ENCODE measurements at places on chromosomes 1 and 21.

DNA sequence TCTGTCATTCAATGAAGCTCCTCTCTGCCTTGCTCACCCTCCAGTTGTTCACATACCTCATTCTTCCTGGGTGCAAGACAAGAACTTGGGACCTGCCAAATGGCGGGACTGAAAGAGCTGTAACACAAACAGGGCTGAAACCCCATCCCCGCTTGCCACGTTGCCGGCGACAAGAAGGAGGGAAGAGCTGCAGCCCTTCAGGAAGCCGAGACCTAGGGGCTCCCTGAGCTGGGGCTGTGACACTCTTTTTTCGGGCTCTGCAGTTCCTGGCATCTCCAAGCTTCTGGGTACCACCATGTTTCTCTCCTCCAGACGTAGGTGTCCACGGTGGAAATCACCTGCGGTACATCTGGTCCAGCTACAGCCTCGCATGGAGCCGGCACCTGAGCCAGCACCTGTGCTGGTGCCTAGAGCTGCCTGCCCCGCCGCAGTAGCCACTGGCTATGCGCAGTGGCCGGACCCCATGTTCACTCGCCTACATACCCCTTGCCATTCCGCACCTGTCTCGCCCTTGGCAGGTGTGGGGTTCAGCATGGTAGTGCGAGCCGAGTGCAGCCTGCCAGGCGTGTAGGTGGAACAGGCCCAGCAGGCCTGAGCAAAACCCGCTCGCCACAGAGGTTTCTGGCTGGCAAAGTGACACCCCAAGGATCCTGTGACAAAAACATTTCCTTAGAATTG lies 367.0 kb upstream of the NEGR1 start:
- no peak for DNase-seq

DNA sequence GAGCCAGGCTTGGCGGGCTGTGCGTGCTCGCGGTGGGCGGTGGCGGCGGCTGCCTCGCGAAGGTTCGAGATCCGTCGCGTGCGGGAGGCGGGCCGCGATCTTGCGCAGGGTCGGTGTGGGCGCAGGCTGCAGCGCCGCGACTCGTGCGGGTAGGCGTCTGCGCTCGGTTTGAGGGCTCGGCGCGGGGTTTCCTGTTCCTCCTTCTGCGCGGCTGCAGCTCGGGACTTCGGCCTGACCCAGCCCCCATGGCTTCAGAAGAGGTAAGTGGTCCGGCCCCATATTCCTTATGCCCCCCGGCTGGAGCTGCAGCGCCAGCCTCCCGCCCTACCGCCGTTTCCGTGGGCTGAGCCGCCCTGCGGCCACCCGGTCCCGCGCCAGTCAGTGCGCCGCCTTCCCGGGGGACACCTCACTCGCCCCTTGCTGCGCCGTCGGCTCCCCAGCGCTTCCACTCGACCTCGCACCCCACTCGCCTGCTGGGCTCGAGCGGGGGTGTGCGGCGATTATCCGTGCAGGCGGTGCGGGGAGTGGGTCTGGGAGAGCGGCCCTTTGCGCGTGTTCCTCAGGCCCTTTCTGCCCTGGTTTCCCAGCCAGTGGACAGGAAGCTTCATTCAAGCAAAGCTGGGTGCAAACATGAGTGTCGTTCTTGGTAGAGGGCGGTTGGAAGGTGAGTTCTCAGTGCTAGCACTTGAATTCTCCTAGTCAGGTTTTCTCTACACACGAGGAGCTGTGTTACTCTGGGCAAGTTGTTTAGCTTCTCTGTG lies at the start of gene CACYBP:
Gene CACYBP (plus strand): TSS at position 12 of the 761 bp plus-strand sequence. CDS start 234 bp downstream, at position 246.
- no peak for DNase-seq

GRCh38 chr1:243315455-243315854 lies 59.6 kb downstream of the SDCCAG8 start:
- no peak for DNase-seq

- no peak for DNase-seq
Measured at GRCh38 chr1:69833536-69833935, 265.8 kb downstream of the LRRC7 start.

DNA sequence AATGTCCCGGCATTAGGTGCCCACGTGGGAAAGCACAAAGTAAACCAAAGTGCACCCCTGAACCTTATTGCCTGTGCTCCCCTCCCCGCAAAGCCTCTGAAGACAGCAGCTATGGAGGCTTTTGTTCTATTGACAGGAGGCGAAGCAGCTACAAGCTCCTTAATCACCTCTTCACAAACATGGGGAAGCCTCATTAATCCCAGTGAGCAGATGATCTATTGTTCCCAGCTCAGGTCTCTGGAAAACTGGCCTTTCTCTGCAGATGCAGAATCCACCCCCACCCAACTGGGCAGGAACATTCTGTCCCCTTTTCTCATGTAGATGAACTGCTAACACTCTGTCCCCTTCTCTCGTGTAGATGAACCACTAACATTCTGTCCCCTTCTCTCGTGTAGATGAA lies 190.5 kb upstream of the CSF3R start:
- DNase-seq, result no peak

- DNase-seq, result no peak
Measured at GRCh38 chr1:67680486-67680885, 4.5 kb upstream of the GADD45A start.

- DNase-seq, result no peak
Measured at GRCh38 chr1:222165629-222166028, 382.3 kb downstream of the HHIPL2 start.

DNA sequence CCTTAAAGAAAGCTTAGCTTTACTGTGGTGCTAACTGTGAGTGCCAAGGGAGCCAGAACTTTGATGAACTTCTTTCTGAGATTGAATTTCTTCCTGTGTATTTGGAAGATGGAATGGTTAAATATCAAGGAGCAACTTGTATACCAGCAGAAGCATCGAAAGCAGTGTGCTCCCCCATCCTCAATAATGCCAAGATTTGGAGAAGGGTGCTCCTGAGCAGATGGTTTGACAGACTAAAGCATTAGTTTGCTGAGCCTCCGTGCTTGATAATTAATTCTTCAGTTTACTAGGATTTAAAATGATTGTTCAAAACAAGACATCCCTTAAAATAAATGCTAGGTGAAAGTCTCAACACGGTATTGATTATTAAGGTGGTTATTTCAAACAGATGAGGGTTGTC lies 42.4 kb upstream of the AKT3 start:
- no peak for DNase-seq

DNA sequence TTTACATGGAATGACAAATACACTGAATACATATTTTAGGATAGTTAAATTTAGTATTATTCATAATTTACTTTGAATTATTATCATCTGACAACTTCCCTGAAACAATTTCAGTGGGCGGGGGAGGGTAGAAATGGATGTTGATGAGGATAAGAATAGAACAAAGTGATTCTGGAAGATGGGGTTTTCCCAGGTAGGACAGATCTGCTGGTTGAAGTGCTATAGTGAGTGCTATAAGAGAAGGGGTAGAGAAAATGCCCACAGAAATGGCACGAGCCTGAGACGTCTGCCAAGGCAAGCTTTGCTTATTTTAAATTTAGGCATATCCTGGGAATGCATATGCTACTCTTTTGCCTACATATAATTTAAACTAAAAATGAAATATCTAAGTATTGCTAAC lies 3.2 kb downstream of the CFH start:
- DNase-seq, result no peak

GRCh38 chr1:172398193-172398592 lies 22.3 kb upstream of the C1orf105 start:
- no peak for DNase-seq

- DNase-seq, result no peak
Measured at GRCh38 chr1:62142496-62142895, 52.2 kb upstream of the L1TD1 start.

- DNase-seq, result no peak
Measured at GRCh38 chr1:14282707-14283106, 315.8 kb upstream of the KAZN start.

DNA sequence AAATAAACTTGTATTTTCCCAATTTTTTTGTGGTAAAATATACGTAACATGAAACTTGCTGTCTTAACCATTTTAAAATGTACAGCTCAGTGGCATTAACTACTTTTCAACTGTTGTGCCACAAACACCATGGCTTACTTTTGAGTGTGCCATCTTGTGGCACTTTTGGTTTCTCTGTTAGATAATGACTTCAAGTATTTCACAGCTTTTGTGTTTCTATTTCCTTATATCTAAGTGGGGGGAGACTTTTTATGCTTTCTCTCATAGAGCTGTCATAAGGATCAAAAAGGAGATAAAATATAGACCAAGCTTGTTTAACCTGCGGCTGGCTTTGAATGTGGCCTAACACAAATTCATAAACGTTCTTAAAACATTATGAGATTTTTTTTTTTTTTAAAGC lies 44.3 kb downstream of the CDC14A start:
- no peak for DNase-seq

- DNase-seq, result no peak
Measured at GRCh38 chr1:107294686-107295085, 153.8 kb downstream of the NTNG1 start.

DNA sequence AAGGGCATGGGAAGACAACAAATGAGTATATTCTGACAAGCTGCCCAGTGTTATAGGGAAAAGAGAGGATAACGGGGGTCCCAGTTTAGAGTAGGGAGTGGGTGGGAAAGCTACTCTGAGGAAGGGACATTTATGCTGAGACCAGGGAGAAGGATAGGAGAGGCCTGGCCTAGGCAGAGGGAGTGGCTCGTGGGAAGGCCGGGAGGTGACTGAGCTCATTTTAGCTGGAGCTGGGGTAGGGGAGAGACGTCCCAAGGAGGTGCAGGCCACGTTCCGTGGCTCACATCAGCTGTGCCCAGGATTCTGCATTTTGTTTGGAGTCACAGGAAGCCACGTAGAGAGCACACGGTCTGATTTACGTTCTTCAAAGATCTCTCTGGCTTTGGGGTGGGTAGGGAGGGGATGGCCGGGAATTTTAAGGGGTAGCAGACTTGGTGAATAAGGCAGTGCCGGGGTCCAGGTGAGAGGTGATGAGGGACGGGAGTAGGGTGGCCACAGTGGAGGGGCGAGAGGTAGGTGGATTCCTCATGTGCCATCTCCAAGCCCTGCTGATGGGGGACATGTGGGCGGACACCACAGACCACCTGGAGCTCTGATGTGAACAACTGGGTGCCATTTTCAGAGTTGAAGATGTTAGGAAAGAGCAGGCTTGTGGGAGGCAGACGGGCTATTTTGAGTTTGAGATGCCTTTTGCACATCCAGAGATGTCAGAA lies 4.7 kb downstream of the TINAGL1 start:
- DNase-seq, result no peak

- no peak for DNase-seq
Measured at GRCh38 chr1:10511494-10511885, 36.7 kb downstream of the PEX14 start.

DNA sequence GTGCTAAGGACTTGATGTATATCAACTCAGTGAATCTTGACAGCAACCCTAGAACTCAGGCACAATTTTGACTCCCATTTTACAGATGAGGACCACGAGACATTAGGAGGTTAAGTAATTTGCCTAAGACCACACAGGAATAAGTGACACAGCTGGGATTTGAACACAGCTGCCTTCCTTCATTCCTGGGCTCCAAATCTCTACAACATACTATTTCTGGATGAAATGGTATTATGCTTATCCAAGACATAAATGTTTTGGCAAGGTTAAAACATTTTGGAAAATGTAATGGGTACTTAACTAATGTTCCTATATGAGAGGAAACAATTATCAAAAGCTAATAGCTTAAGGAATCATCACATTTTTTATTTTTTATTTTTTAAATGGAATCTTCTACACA lies 4.8 kb downstream of the CLDN8 start:
- DNase-seq, result no peak

DNA sequence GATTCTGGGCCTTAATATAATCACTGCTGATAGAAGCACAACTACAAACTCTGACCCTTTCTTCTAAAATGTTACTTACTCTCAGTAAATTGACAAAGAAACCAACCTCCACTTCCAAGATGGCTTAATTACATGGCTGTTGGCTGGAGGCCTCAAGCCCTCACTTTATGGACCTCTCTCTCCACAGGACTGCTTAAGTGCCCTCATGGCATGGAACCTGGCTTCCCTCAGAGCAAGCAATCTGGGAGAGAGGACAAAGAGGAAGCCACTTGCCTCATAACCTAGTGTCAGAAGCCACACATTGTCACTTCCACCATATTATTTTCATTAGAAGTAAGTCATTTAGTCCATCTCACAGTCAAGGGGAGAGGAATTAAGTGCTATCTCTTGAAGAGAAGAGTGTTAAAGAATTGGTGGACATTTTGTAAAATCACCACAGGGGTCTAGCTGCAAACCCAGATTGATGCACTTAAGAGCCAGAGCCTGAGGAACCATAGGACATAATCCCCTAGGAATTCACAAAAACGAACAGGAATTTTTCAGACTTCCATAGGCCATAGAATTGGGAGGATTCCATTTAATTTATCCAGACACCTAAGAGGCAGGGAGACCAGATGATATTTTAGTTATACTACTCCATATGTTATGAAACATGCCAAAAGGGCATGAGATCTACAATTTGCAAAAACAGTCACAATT lies 97.5 kb upstream of the TNFSF4 start:
- DNase-seq, result no peak

DNA sequence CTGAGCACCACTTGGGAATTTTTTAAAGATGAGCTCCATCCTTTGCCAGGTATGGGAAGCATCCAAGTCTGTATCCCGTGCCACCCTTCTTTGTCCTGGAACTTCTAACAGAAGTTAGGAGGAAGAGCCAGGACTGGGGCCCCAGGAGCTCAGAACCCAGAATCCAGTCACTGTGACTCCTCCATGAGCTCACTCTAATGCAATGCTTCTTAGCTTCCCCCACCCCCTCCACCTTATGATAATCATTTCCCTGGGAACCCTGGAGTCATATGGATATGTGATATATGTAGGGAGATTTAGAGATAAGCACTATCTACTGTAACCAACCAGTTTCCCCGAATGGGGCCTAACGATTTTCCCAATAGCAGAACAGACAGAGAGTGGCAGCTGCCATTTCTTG lies 758 bp upstream of the SPRR5 start:
- no peak for DNase-seq

- no peak for DNase-seq
Measured at GRCh38 chr1:43321331-43321891, 16.2 kb upstream of the MPL start.

DNA sequence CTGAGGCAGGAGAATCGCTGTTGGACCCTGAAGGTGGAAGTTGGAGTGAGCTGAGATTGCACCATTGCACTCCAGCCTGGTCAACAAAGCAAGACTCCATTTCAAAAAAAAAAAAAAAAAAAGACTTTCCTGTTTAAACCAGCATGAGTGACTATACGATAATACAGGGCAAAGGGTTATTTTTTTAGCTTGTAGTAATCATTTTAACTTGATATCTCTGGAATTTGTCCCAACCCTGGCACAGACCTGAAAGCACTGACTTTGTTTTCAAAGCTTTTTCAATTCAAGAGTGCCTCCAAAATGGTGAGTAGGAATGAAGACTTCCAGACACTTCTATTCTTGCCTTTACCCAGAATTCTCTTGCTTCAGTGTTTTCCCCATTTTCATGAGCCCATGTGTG lies 4.4 kb upstream of the TMCO2 start:
- no peak for DNase-seq

DNA sequence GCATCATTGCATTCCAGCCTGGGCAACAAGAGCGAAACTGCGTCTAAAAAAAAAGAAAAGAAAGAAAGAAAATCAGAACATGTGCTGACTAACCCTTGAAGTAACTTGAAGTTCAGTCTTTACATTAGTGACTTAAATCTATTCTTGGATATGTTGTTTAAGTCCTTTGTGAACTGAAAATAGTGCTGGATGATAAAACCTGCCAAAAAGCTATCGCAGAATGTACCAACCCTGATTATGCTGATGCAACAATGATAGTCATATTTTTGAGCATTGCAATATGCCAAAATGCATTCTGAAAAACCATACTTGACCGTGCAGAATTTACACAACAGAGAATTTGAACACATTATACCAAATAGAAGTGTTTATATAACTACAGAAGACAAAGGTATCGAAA lies 30.7 kb downstream of the SHISAL2A start:
- DNase-seq, result no peak

- no peak for DNase-seq
Measured at GRCh38 chr1:32352239-32352745, 10.0 kb downstream of the FAM229A start.

Data from stimulated activated CD4-positive, alpha-beta T cell treated with anti-CD3 and anti-CD28 coated beads, TNF-alpha, amount 100 ng/mL, for 1 hour (primary cell).